ENCODE measurements at places on chromosomes 3 and 15.

DNA sequence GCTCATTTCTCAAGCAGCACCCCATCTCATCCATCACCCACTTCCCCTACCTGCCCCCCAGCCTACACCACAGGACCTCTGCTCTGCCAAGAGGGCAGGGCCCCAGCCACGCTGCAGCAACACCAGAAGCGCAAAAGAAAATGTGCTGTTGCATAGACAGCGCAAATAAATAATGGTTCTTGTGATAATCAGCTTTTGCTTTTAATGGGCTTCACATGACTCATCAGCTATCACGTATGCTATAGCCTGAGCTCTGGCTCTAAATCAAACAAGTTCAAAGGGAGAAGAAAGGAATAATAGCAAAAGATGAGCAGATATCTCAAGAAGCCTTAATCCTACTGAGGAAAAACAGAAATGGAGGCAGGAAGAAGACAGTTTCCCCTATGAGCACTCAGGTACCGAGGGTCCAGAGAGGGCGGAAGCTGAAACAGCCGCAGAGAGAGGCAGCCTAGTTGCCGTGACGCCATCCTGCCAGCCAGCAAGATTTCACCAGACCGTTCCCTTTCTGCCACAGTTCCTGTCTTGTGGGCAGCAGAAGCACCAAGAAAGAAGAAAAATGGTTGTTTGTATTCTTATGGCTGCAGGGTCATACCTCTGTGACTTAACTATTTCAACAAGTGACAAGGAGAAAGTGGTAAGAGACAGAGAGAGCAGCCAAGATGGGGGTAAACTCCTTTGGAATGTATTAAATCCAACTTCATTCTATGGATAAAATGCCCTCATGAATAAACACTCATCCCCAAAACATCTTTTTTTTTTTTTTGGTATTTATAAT is 22.0 kb downstream of the RAB27A start:
- DNase-seq = peak; percentile 45

GRCh38 chr3:14521611-14522010 is 18.5 kb downstream of the GRIP2 start:
- no peak for DNase-seq

GRCh38 chr3:42066516-42067181 is 24.5 kb upstream of the TRAK1 start:
- no peak for DNase-seq

DNA sequence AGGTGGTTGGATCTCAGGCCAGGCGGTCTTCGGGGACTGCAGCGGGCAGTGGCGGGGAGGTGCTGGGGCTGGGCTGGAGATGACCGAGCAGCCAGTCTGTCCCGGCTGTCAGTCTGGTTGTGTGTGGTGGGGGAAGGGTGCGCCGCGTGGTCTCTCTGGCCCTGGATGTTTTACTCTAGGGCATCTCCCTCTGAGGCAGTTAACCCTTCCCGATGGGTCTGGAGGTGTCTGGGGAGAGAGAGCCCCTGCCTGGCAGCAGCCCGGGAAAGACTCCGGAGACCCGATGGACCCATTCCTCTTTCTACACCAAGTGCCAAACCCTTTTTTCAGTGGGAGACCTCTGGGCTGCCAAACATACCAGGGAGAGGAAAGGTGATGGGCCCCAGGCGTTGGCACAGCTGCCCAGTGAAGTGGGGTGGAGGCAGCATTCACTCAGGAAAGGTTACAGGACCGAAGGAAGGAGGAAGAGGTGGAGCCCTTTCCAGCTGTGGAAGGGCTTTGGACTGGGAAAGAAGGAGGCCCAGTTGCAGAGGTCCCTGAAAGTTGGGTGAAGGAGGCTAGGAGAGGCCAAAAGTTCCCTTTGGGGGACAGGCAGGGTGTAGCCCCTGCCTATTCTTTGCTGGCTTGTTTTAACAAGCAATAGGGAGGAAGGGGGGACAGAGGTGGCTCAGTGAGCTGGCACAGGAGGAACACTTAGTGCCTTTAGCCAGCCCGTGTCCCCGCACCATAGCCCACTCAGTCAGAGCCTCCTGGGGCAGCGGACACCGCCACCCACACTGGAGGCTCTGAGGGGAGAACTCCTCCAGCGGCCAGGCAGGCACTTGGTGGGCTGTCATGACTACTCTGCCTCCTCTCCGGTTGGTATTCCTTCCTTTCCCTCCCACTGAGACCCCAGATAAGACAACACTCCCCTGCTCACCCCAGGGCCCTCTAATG is 2.7 kb upstream of the BAHD1 start:
- DNase-seq = no peak

DNA sequence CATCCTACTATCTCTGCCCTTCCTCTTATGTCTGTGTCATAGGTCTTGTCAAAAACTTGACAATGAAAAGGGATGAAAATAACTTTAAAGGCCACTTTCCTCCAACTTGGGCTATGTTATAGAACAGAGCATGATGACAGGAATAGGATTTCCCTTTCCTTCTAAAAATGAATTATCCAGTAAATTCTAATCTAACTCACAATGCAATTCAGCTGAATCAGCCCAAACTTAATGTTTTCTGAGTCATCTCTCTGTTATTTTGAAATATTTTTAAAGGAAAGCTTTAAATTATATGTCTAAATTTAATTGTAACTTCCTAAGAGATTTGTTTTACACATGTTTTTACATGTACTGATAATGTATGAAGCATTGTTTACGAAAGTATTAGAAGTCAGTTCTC is 258.5 kb downstream of the BBX start:
- no peak for DNase-seq

- no peak for DNase-seq
Observed at GRCh38 chr3:190217081-190217480, 96.4 kb upstream of the P3H2 start.

- no peak for DNase-seq
Observed at GRCh38 chr3:57967590-57967989, 40.6 kb upstream of the FLNB start.

- DNase-seq = no peak
Observed at GRCh38 chr15:70268698-70269251, 171.1 kb upstream of the TLE3 start.

- no peak for DNase-seq
Observed at GRCh38 chr3:185658504-185658912, 72.4 kb downstream of the SENP2 start.

DNA sequence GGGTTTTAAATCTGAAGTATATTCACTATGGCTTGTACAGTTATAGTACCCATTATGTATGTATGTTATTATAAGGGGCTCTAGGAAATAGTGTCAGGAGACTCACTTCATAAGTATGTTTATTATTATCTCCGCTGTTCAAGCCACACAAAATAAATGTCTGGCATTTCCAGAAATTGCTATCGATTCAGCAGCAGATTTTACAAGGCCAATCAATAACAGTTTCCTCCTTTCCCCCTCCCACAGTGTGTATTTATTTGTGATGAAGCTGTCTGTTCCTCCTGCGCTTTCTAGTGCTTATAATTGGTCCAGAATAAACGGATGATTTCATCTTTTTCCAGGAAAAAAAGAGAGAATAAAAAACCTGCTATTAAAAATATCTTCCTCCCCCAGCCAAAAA is 134.2 kb upstream of the LPP start:
- no peak for DNase-seq

GRCh38 chr3:136332302-136332701 is 82.2 kb downstream of the PCCB start:
- DNase-seq = no peak

DNA sequence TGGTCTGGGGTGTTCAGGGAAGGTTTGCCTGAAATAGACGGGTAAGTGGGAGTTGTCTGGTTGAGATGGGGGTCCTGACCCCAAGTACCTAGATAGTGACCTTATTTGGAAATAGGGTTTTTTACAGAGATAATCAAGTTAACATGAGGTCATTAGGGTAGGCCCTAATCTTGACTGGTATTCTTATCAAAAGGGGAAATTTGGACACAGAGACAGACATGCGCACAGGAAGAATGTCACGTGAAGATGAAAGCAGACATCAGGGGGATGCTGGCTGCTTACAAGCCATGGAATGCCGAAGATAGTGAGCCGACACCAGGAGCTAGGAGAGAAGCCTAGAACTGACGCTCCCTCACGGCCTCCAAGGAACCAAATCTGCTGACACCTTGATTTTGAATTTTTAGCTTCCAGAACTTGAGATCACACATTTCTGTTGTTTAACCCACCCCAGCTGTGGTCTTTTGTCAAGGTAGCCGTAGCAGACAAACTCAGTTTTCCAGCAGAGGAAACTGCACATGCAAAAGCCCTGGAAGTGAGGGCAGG is 17.1 kb downstream of the BHLHE40 start:
- DNase-seq = no peak

- DNase-seq = peak; percentile 45
Observed at GRCh38 chr15:73700041-73700842, 16.1 kb downstream of the CD276 start.

DNA sequence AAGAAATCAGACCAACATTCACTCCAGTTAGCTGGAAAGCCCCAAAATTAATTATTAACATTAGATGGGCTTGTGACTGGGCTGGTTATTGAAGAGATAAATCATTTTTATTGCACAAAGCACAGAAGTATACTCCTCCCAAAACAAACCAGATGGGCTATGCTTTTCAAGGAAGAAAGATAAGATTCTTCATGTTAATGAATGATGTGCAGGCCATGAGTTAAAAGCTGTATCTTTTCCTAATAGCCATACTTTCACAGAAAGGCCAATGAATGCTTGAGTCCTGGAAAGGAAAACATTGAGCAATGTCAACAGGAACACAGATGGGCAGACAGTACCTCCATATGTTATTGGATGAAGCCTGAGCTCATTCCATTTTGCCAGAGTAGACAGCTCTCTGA is 55.4 kb downstream of the OCA2 start:
- no peak for DNase-seq

DNA sequence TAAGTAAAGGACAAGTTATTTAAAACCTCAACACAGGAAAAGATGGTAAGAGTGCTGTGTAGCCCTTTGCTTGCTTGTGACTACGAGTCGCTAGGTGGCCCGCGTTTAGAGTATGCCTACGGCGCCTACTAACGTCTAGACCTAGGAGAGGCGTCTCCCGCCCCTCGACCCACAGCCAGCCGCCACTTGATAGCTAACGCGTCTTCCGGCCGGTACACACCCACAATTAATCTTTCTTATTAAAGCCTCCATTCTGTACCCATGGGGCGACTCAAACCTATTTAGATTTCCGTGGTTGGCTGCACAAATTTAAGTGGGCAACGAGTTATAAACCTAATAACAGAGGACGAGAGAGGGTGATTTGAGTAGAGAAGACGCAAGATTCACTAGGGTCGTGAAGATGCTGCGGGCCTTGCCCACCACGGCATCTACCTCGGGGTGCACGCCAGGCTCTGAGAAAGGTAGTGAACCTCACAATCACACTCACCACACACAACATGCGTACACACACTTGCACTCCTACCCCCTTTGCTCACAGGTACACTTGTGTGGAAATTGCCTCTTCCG is 12.0 kb downstream of the SOX2 start:
- DNase-seq = no peak

DNA sequence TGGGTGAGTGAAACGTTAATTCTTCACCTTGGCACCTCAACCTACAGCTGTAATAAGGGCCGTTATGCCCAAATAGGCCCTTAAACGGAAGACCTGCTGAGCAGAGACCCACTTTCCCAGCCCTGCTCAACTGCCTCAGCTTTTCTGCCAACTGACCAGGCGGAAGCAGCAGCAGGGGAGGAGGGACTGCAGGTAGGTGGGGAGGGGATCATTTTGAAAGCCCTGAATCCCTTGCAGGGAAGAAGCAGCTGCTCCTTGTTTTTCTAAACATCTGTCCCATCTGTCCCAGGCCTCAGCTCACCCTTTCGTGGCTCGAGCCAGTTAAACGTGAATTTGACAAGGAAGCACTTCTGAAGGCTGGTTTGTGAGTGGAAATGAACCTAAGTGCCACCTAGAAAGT is 978 bp upstream of the CMC1 start:
- no peak for DNase-seq

DNA sequence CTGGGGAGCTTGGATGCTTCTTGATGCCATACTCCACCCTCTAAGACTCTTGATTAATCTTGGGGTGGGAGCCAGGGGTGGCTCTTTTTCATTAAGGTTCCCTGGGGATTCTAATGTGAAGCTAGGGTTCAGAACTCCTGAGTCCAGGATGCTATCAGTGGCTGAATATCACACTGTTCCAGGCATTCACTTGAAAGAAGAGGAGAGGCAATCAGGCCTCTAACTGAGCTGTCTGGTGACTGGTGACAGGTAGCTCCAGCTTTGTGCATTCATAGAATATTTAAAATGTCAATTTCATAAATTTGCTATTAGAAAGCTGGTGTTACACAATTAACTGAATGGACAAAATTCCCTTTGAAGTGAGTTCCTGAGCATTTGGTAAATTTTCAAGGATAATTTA is 139.0 kb downstream of the CHDH start:
- DNase-seq = no peak

DNA sequence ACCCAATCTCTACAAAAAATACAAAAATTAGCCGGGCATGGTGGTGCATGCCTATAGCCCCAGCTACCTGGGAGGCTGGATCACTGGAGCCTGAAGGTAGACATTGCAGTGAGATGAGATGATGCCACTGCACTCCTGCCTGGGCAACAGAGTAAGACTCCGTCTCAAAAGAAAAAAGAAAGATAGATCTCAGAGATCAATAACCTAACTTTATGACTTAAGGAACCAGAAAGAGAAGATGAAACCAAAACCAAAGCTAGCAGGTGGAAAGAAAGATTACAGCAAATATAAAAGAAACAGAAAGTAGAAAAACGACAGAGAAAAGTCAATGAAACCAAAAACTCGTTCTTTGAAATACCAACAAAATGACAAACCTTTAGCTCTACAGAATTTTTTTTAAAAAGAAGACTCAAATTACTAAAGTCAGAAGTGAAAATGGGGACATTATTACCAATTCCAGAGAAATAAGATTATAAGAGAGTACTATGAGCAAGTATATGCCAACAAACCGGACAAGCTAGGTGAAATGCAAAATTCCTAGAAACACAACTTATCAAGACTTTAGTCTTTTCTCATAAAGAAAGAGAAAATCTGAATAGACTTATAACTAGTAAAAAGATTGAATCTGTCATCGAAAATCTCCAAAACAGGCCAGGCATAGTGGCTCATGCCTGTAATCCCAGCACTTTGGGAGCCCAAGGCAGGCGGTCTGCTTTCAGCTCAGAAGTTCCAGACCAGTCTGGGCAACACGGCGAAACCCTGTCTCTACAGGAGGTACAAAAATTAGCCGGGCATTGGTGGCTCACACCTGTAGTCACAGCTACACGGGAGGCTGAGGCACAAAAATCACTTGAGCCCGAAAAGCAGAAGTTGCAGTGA is 35.0 kb downstream of the ACAP2 start:
- no peak for DNase-seq

DNA sequence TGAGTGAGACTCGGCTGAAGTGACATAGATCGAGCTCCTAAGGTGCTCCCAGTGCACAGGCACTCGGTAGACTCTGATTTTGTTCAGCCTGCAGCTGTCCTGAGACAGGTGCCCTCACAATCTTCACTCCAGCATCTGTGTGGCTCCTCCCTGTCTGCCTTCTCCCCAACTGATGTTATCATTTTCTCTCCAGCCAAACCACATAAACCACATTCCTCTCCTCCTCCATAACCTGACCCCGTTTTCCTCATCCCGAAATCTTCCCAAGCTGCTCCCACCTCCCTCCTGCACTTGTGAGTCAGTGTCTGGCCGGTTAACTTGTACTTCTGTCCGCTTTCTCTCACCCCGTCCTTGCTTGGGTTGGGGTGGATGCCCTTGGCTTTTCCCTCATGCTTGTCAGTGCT is 93.3 kb upstream of the HACD2 start:
- no peak for DNase-seq

GRCh38 chr15:39587096-39587721 is 6.3 kb downstream of the THBS1 start:
- DNase-seq = no peak

GRCh38 chr3:43094851-43095250 is 11.0 kb downstream of the POMGNT2 start:
- no peak for DNase-seq

- no peak for DNase-seq
Observed at GRCh38 chr3:14590569-14590968, 50.4 kb upstream of the GRIP2 start.

Measured in activated CD8-positive, alpha-beta memory T cell treated with anti-CD3 and anti-CD28 coated beads for 4 hours (primary cell).